ENCODE measurements at places on chromosomes 16 and 17.

DNA sequence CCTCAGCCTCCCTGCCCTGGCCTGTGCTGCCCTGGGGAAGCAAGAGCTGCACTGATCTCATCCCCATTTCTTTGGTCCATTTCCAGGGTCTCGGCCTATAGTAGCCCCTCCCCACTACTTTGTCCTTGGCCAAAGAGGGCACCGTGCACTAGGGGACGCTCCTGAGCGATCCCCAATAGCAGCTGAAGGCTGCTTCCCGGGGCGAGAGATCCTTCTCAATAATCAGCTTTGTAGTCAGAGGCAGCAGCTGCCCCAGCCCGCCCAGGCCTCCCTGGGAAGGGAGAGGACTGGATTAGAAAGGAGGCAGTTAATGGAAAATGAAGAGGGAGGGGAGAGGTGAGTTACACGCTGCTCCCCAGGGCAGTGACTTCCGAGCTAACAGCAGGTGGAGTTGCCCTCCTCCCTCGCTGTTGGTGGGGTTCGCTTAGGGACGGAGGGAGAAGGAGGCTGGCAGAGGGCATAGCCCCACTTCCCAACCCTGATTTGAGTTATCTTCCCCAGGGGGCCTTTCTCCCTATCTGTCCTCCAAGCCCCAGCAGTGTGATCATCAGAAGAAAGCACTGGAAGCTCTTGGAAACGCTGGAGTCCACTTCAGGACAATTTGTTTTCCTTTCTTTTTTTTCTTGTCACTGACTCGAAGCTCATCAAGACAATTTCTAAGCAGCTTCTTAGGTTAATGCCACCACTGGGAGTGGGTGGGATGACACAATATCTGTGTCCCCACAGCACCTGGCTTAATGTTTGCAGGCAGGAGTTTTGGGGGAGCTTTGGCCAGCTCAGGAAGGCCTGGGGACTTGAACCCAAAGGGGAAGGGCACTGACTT, 2.6 kb downstream of the MXRA7 start:
- DNase-seq = no peak

DNA sequence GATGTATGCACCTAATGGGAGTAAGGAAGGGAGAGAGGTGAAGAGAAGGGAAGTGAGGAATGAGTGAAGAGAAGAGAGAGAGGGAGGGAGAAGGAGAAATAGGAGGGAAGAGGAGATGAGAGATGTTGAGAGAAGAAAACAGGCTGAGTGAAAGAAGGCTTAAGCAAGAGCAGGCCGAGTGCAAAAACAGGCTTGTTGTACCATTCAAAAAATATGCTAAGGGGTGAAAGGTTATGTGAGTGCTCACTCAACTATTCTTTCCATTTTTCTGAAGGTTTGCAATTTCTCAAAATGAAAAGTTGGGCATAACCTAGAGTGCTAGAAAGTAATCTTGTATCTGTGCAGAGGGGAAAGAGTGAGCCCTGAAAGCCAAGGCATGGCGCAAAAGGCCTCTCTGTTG, 22.9 kb downstream of the RPGRIP1L start:
- DNase-seq = no peak

GRCh38 chr17:17088541-17089525, 46.6 kb downstream of the MPRIP start:
- peak; percentile 32 for DNase-seq

- DNase-seq = no peak
Measured at GRCh38 chr16:26963109-26963508, 103.6 kb upstream of the C16orf82 start.

Measured in chondrocyte (in vitro differentiated cells).